ENCODE measurements at places on chromosomes 7 and 10.
A peak's percentile ranks its signal among the peaks of the same experiment; 100 is the strongest.

DNA sequence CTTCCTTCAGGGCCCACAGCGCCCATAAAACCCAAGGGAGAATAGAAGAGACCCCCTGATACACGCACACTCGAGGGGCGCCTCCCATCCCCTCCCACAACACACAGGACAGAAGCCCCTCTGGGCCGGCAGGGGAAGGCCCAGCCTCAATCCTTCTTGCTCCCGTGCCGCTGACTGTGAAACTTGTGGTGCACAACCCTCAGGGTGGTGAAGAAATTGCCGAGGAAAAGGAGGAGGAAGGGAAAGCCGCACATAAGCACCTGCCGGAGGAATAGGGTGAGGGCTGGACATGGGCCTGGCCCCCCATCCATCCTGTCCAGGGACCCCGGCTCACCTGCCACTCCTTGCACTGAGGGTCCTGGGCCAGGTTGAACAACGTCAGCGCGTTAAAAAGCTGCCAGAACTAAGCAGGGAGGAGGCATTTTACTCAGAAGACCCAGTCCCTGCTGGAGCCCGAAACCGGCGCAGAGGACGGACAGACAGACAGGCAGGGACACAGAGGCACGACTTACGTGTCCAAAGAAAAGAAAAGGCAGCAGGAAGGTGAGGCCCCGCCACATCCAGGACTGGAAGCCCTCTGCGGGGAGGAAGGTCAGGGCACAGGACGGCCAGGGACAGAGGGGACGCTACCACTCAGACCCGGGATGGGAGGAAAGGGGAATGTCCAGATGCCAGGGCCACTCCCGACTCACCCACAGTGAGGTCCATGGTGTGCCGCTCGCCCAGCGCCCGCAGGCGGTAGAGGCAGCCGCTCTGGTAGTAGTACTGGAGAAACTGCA lies 7.2 kb downstream of the TMEM120A start:
- no peak for DNase-seq

DNA sequence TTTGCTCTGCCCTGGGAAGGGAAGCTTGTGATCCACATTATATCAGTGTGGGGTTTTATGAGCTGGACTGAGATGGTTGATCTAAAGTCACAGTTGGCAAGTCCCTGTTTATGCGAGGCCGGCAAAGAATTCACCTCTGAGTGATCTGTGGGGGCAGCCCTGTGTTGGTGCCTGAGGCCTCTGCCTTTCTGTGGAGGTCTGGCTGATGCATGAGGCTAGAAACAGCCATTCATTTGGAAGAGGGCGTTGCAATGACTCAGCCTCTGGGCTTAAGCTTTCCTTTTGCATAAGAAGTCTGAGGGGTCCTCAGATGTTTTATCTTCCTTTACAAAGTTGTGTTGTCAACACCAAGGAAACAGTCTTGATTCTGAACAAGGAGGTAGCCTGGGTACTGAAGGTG lies 126.9 kb downstream of the MGMT start:
- no peak for DNase-seq

GRCh38 chr7:99363286-99363685 lies 11.2 kb upstream of the ARPC1B start:
- no peak for DNase-seq

DNA sequence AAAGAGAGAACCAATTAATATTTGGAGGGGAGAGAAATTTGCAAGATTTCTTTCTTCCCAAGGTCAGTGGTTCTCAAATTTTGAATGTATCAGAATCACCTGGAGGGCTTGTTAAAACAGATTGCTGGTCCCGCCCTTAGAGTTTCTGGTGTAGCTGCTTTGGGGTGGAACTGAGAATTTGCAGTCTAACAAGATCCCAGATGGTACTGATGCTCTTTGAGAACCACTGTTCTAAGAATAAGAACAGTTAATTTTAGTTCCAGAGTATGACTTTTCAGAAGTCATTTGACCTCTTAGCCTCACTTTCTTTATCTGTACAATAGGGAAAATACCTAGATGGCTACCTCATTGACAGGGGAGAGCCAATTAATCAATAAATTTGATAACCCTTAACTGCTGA lies 161.6 kb downstream of the PRKG1 start:
- no peak for DNase-seq

GRCh38 chr7:69762821-69763352 lies 164.6 kb downstream of the AUTS2 start:
- DNase-seq: no peak

DNA sequence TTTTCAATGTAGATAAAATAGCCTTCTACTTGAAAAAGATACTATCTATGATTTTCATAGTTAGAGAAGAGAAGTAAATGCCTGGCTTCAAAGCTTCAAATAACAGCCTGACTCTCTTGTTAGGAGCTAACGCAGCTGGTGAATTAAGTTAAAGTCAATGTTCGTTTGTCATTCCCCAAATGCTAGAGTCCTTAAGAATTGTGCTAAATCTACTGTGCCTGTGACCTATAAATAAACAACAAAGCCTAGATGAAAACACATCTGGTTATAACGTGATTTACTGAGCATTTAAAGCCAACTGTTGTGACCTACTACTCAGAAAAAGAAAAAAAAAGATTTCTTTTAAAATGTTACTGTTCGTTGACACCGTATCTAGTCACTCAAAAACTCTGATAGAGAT lies 134.7 kb downstream of the POLR1F start:
- DNase-seq: no peak

- DNase-seq: no peak
These were observed 10.3 kb downstream of the PI4K2A start for GRCh38 chr10:97650726-97651125.

DNA sequence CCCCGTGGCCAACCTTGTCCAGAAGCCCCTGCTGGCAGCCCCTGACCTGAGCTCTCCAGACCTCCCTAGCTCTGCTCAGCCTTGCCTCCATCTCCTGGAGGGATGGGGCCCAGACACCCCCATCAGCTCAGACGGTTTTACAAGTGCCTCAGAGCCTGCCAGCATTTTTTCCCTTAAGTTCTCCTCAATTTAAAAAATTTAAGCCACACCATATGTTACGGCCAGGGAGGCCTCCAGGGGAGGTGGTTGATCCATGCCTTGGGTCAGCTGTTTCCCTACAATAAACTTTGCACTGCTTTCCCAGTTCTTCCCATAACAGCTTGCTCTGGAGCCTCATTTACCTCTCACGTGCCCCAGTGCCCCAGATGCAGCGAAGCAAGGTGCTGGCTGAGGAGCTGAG lies 143.5 kb downstream of the RGS10 start:
- DNase-seq: no peak

- no peak for DNase-seq
These were observed 61.3 kb downstream of the KAT6B start for GRCh38 chr10:74887614-74888284.

DNA sequence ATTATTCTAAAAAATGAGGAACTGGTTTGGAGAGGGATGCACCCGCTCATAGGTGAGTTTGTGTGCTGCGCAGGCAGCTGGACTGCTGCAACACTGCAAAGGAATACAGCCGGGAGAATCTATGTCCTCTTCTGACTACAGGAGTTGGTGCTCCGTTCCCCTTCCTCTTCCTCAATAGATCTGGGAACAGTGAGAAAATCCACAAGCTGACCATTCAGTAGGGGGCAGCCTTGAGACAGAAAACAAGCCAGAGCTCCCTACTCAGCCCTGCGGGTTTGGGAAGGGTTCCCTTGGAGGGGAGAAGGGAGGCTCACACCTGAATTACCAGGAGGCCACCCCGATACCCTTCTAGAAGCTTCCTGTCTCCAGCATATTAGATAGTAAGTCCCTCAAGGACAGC lies 87.3 kb upstream of the FOXI2 start:
- no peak for DNase-seq

GRCh38 chr10:65735382-65735781 lies 1190.5 kb upstream of the LRRTM3 start:
- DNase-seq: no peak

- DNase-seq: no peak
These were observed 85.7 kb downstream of the PARP12 start for GRCh38 chr7:139976838-139977656.

DNA sequence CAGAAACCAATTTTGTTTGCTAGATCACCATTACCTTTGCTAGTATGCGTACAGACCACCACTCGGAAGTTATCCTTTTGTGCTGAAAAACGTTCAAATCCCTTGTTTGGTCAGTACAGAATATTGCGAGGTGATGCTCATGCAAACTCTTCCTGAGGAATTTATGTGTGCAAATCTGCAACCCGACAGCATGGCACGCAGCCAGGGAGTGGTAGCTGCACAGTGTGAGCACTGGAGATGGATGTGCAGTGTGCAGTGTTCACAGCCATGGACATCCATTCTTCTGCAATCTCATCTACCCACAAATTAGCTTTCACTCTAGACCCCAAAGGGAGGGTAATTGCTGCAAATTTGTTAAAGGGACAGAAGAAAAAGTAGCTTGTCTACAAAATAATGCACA lies 72.2 kb downstream of the CACUL1 start:
- DNase-seq: no peak

- DNase-seq: no peak
These were observed 2.7 kb upstream of the MTG1 start for GRCh38 chr10:133391249-133391635.

DNA sequence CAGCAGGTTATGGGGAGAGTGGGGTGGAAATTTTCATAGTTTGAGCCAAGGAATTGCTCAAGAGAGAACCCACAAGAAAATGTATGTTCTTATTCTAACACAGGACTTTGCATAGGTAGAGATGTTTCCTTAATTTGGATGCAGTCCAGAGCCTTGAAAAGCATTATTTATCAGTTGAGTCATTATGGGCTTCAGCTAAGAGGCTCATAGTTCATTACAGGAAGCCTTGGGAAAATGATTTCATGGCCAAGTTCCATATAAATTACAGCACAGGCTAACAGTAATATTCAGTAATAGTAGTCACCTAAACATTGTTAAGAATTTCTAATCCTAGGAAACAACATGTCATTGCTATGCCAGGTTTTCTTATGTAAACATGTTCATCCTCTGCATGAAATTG lies 131.1 kb upstream of the PTPRZ1 start:
- no peak for DNase-seq

GRCh38 chr7:6256109-6256483 lies 16.3 kb downstream of the CYTH3 start:
- DNase-seq: no peak

- no peak for DNase-seq
These were observed 932.5 kb downstream of the GATA3 start for GRCh38 chr10:8986975-8987374.

GRCh38 chr10:124336186-124336585 lies 82.5 kb downstream of the OAT start:
- DNase-seq: no peak

- DNase-seq: no peak
These were observed 265.9 kb upstream of the DGKB start for GRCh38 chr7:15168489-15168888.

- DNase-seq: peak; percentile 81
These were observed 45.5 kb upstream of the ABLIM1 start for GRCh38 chr10:114703377-114704107.

GRCh38 chr7:157682946-157683746 lies 346.3 kb downstream of the DNAJB6 start:
- DNase-seq: no peak
